Lower leg skin (tissue), 4 donors: ENCODE measurements at places on chromosomes 6 and 20. TPM values are rescaled to one million over a fixed set of nuclear protein-coding genes. Genes with fewer than 3 reads are reported as not detected.

GRCh38 chr6:50842446-50842845, 23.8 kb downstream of the TFAP2B start:
- no peak for DNase-seq

DNA sequence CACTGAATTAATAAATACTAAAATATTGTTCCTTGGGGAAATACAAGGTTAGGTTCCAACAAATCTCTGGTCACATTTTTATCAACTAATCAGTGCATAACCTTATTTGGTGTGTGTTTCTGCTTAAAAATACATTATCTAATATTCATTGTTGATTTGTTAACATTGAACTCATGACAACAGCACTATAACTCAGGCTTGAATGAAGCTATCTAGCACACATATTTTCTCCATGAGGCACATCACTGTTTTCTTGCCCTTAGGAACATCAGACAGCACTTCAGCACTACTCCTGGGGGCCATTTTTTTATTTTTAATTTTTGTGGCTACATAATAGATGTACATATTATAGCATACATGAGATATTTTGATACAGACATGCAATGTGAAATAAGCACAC, 277.2 kb upstream of the NT5E start:
- no peak for DNase-seq

DNA sequence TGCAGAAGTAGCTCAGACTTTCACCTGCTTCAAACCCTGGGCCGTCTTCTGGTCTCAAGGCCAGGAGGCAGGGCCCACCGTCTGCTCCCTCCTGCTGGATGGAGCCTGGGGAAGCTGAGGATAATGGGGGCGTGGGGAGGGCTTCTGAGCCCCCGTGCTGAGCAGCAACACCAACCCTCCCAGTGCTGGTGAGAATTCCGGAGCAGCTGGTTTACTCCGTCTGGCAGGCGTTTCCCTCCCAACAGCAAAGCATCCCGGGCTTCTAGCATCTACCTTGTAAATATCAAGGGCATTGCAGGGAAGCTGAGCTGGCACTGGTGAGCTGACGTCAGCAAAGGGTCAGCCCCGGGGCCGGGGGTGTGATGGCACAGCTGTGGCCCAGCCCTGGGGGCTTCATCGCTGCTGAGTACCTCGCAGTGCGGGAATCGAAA, 16.8 kb upstream of the CHRNA4 start:
- no peak for DNase-seq

DNA sequence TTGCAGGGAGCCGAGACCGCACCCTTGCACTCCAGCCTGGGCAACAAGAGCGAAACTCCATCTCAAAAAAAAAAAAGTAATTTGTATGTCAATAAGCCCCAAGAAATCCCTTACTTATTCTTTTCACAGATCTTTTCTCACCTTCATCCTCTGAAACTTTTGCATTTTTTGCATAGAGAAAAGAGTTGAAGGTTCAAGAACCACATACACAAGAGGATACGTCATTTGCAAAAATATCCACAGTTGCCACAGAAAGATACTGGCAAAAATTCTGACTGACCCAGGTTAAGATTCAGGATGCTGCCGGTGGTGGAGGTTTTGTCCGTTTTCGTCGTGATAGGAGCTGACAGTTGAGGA, 94.5 kb downstream of the ZMYND8 start:
- no peak for DNase-seq

GRCh38 chr6:12962987-12963386, 246.4 kb downstream of the PHACTR1 start:
- DNase-seq: no peak

DNA sequence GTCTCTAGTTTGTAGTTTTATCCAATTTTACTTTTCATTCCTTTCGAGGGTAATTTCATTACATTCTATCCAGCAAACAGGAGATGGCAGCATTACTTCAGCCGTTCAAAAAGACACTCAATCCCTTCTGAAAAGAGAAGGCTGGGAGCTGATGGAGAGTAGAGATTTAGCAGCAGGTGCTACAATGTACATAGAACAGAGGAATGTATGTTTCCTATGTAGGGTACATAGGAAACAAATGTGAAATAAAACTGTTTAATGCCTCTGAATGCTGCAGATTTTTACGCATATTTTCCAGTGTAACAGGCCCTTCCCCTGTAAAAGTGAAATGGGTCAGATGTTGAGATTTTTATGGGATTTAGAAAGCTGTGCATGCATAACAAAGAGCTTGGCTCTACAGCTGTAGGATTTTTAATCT, 16.0 kb downstream of the RPS12 start:
- DNase-seq: no peak

- no peak for DNase-seq
These were observed 180.2 kb upstream of the CCN2 start for GRCh38 chr6:132131351-132131750.

IPCEF1 gene
- 0.69 TPM for total RNA-seq

CCM2L gene
- total RNA-seq: 4.4 TPM
